ENCODE measurements at places on chromosomes 2 and 18. TPM values are rescaled to one million over a fixed set of nuclear protein-coding genes. Genes with fewer than 3 reads are reported as not detected.

DNA sequence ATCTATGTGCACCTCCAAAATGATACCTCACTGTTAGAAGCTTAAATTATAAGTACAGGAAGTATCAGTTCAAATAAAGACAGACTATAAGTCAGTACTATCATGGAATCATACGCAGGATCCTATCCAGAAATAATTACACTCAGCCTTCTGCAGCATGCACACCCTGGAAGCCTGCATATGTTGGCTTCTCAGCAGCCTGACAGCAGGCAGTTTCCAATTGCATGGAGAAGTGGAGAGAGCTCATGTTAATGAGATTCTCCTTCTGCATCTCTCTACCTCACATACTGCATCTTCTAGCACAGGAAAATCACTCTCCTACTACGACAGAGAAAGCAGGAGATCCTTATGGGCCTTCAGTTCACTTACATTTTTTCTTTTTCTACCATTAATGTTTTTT, 20.5 kb downstream of the NR4A2 start:
- DNase-seq, result no peak

The LAMA3 gene
- 2.0 TPM for polyA plus RNA-seq

The ITGB1BP1 gene
- polyA plus RNA-seq, result 82.5 TPM

The MC5R gene
- 0.09 TPM for polyA plus RNA-seq

The AQP4 gene
- 0.76 TPM for polyA plus RNA-seq

DNA sequence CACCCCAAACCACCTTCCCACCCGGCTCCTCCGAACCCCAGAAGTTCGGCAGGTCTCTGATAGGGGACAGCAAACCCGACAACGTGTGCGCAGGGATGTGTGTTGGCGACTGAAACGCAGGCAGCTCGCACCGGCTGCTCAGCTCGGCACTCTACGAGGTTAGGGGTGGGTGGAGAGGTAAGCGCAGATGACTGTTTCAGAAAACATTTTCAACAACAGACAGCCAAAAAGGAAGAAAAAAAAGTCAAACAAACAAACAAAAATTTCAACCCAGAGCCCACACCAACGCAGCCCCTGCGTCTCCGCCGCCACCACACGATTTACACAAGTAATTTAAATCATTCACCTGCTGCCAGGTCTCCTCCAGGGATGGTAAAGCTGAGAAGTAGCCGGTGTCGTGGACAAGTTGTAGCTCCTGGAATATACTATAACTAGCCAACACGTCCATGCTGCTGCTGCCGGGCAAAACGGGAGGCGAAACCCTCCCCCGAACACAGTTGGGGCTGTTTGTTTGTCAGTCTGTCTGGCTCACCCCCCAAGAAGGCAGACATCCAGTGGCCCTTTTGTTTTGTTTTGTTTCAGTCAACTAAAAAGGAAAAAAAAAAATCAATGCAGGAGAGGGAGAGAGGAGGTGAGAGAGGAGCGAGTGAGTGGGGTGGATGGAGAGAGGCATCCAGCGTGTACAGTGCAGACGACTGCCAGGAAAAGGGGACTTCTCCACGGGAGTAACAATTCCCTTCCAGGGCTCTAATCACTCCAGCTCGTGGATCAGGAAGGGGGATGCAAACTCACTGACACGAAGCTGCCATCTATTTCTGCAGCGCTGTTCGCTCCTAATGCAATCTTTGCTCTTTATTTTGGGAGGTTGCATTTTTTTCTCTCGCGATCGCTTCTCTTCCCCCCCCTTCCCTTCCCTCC, at the start of gene KLF7:
TSS of gene KLF7 (minus strand) at position 828 of the 918 bp plus-strand sequence. CDS start at position 448, 380 bp downstream.
- DNase-seq, result no peak

The CLEC4F gene
- 0.06 TPM for polyA plus RNA-seq

The PLEKHH2 gene
- polyA plus RNA-seq, result 39.8 TPM

The AGFG1 gene
- 75.2 TPM for polyA plus RNA-seq

The EML6 gene
- polyA plus RNA-seq, result 11.7 TPM

DNA sequence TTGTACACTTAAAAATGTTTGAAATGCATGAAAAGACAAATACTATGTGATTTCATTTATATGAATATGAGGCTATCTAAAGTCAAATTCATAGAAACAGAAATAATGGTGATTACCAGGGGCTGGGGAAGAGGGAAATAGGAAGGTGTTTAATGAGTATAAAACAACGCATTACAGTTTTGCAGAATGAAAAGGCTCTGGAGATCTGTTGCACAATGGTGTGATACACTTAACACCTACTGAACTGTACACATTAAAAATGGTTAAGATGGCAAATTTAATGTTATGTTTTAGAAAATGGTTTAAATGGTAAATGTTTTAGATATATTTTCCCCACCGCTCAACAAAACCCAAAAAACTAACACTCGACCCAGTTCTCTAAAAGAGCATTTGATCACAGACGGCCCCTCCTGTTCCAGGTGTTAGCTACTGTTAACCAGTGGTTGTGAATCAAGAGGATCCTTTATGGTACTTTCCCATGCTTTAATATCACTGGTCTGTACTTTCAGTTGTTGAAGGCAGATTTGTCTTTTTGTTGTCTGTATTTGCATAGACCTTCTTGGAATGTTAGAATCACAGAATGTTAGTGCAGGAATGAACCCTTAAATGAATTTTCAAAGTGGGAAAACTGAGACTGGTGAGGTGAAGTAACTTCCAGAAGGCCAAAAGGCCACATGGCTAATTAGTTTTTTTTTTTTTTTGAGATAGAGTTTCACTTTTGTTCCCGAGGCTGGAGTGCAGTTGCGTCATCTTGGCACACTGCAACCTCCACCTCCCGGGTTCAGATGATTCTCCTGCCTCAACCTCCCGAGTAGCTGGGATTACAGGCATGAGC, 10.2 kb downstream of the RAB10 start:
- no peak for DNase-seq

DNA sequence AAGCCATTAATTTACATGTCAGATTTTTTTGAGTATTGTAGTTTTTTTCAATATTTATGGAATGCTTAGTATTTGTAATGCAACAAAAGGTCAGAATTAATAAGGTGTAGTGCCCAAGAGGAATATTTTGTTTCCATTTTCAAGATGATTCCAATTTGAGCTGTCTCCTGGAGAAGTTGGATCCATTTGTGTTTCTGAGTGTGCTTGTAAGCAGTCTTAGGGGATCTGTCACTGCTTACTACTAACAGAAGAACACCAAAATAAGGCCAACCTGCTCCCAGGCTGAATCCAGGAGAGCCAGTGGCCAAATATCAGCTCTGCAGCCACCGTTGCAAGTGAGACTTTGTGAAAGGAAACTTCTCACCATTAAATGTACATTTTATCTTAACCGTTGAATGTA, 129.9 kb downstream of the AGAP1 start:
- no peak for DNase-seq

GRCh38 chr2:215218587-215219577, 80.5 kb upstream of the ABCA12 start:
- no peak for DNase-seq

DNA sequence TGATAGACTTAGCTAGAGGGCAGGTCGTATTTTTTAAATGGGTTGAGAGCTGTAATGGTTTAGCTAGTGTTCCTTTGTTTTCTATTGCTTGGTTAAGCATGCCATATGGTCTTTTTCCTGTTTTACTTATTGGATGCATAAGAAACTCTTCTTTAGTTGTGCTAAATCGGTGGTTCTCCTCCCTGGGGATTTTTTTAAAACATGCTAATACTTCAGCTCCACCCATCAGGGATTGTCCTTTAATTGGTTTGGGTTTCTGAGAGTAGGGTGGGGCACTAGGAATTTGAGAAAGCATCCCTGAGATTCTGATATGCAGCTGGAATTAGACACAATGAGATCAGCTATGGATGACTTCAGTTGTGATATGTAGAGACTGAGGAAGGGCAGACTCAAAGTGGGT, 497.2 kb downstream of the THSD7B start:
- DNase-seq, result no peak

The ECEL1 gene
- 15.7 TPM for polyA plus RNA-seq

- DNase-seq, result no peak
Measured at GRCh38 chr2:201484805-201485204, 33.3 kb downstream of the STRADB start.
